ENCODE measurements at places on chromosomes 5 and 9.

DNA sequence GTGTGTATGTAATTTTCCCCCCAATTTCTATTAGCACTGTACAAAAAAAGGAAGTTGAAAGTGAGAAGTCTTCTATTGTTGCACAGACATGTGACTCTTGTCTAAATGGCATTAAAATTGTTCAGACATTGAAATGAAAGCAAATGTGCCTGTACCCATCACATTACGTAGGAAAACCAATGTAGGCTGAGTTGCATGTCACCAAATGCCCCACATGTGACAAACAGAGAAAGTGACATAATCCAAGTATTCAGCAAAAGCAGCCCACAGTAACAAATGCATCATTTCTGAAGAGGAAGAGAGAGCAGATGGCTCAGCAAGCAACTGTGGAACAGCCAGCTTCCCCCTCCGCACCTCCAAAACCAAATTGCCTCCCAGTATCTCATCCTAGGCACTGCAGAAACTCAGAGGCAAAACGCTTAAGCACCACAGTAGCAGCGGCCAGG is 161.5 kb upstream of the NR4A3 start:
- no peak for DNase-seq

- DNase-seq = no peak
Observed at GRCh38 chr9:8382777-8383527, 583.4 kb upstream of the DMAC1 start.

GRCh38 chr5:42121401-42121800 is 196.3 kb downstream of the FBXO4 start:
- DNase-seq = no peak

DNA sequence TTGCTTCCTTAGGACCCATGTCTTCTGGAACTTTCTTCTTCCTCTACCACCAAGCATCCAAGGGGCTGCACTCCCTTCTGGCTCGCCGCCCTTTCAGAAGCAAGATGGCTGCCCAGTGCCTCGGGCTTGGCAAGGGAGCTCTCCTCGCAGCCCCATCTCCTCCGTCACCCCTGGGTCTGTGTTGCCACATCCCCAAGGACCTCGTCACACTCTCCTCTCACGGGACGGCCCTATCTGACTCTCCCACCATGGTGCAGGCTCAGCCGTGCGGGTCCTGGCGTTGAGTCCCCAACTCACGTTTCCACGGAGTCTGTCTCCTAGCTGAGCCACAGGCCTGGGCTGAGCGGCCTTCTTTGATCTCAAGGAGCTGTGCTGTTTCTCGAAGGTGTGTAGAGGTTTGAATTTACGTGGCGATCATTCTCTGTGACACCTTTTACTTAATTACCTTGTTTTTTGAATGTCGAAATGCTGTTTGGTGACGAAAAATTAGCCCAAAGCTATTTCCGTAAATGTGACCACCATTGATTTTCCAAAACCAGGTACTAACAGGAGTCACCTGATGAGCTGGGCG is 15.0 kb upstream of the SCGB3A1 start:
- DNase-seq = no peak

- no peak for DNase-seq
Observed at GRCh38 chr5:18732556-18733479, 1098.6 kb downstream of the TAF11L14 start.

GRCh38 chr9:93129286-93129685 is 4.8 kb downstream of the NINJ1 start:
- no peak for DNase-seq

DNA sequence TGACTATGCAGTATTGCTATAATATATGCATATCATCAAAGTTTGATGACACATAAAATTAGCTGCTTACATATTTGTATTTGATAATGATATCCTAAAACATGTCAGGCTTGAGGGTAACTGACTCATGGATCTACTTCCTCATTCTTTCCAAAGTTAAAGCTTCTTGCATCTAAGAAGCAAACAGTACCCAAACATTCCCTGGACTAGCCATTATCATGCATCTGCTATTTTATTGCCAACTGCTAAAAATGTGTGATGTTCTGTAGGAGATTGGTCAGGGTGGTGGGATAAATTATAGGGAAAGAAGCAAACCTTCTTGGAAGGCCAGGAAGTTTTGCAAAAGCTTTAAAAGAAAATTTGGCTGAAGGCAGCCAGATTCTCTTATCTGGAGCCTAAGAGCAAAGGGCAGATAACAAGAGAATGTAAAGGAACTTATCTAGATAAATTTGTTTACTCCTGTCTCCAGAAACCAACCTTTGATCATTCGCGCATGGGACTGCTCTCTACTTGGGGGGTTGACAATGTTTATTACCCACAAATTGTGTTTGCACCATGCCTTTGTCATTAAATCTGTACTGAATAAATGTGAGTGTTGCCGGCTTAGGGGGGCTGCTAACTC is 604.1 kb upstream of the TLE4 start:
- DNase-seq = no peak

DNA sequence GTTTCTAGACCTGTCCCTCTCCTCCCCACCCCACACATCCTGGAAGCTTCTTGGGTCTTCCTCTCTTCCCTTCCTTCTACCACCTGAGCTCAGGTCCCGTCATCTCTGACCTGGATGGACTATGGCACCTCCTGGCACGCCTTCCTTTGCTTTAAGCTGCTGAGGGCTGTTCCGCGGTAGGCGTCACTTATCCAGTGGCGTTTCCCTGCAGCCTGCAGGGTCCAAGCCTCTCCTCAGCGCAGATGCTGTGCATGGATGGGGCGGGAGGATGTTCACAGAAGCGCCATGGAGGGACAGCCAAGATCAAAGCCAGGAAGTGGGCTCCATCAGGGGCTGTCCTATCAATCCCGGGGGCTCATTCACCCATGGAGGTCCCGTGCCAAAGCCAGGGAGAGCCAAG is 23.8 kb upstream of the CNOT6 start:
- DNase-seq = no peak

DNA sequence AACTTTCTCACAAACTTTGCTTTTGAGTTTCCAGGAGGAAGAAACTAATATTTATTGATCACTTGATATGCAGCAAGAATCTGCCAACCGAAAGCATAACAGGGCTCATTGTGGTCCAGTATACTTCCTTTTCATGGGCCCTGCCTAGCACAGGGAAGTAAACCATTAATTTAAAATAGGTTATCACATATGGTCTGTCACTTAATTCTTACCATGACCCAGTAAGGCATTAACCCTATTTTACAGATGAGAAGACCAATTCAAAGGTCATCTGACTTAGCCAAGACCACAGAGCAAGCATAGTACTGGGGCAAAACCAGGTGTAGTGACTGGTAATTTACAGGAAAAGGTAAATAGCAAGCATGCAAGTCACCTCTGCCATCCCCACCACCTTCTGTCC is 336.9 kb upstream of the DMAC1 start:
- no peak for DNase-seq

GRCh38 chr9:15741015-15741414 is 188.2 kb downstream of the CCDC171 start:
- no peak for DNase-seq

GRCh38 chr5:133524666-133525065 is 87.7 kb downstream of the FSTL4 start:
- DNase-seq = no peak

DNA sequence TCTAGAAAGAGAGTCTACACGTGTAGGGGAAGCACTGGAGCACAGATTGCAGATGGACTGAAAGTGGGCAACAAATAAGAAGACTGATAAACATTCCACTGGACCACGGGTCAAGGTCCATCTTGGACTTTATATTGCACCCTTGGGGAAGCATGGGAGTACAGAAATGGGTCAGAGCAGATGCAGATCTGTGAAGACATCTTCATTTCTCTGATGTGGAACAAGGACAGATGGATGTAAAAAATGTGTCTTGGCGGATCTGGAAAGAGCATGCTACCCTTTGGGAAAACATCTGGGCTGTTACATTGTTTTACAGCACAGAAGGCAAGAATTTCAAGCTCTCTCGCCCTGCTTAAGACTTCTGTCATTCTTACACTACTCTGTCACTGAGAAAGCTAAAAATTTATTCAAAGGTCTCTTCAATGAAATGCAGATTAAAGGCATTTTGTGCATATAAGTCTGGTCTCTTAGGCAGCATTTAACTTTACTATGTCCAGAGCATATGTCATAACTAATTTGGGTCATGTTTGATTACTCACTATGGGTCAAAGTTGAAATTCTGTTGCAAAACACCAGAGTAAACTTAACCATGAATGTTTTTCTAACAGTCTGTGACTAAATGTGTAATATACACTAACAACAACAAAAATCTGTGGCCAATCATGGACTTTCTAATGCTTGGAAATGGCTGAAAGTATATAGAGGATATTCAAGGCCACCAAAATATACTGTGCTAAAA is 756.4 kb upstream of the DMAC1 start:
- peak; percentile 13 for DNase-seq

GRCh38 chr5:164235300-164235891 is 730.0 kb downstream of the MAT2B start:
- DNase-seq = peak; percentile 93

DNA sequence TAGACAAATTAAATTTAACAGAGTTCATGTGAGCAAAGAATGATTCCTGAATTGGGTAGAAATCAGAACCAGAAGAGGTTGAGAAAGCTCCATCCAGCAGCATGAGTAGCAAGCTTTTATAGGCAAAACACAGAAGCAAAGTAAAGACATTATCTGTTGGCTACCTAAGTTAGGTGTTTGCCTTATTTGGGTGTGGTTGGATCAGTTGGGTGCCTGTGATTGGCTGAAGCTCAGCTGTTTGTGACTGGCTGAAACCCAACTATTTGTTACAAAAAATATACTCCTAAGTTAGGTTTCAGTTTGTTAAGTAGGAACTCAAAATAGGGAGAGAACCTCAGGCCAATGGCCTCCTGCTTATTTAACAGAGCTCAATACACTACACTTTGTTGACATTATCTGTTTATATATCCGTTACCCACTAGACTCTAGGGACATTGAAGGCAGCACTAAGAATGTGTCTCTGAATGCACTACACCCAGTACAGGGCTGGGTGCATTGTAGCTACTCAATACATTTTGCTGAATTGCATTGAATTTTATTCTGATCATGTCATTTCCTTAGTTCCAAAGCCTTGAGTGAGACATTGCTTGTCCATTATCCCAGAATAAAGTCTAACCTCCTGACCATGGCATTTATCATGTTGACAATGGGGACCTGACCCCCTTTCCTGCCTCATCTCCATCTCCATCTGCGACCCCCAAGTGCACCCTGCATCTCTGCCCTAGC is 98.7 kb downstream of the CCDC192 start:
- DNase-seq = no peak

GRCh38 chr9:68898781-68899439 is 115.0 kb downstream of the PRKACG start:
- DNase-seq = no peak

DNA sequence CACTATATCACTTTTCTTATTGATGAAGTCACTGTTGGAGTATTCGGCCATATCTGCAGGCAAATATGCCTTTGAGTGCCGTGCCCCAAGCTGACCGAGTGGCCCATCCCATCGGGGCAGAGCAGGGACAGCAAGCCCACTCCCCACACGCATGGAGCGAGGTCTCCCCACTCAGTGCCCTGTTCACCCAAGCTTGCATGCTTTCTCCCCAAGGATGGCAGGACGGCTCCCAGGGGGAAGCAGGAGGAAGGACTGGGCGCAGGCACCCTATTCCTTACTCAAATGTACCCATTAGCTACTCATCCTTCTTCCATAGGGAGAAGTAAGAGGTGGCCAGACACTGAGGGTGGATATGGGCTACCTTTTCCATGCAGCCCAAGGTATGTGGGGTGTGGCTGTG is 309.0 kb downstream of the IRX1 start:
- no peak for DNase-seq

DNA sequence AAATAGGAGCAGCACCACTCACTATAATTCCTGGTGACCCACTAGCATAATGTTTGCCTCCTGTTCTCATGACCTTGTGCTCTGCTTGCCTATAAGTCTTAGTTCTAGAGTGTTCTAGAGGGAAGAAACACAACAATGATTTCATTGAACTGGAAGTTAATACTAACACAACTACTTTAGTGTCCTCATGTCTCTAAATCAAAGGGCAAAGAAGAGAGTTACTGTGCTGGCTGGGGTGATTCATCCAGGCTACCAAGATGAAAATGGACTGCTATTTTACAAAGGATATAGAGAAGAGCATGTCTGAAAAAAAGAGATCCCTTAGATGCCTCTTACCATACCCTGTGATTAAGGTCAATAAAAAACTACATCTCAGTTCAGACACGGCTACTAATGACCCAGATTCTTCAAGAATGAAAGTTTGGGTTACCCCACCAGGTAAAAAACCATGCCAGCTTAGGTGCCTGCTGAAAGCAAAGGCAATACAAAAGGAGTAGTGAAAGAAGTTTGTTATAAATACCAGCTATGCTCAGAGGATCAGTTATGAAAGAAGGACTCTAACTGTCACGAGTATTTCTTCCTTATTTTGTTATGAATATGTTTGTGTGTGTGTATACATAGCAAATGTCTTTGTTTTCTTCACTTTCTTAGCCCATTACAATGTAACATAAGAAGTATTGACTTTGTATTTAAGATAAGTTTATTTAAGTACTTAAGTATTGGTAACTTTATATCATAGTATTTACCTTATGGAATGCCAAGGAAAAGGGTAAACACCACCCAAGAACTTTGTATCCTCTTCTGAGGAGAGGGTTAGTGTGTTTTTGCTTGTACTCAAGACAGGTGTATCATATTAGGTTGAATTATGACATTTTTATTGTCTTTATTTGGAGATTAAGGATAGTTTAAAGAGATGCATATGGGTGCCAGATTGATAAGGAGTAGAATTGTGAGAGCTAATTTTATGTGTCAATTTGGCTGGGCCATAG is 314.1 kb upstream of the PTGER4 start:
- DNase-seq = no peak

Data from stromal cell of bone marrow (primary cell).